ENCODE measurements at places on chromosomes 2 and 18. TPM values are rescaled to one million over a fixed set of nuclear protein-coding genes. Genes with fewer than 3 reads are reported as not detected.

SNED1 gene
- total RNA-seq, result 4.3 TPM

GALR1 gene
- not detected for total RNA-seq

CHST10 gene
- 10.4 TPM for total RNA-seq

ITM2C gene
- 1.9 TPM for total RNA-seq

MAPK4 gene
- total RNA-seq, result not detected

LIPG gene
- 87.9 TPM for total RNA-seq

ADD2 gene
- total RNA-seq, result 15.4 TPM

DSG4 gene
- total RNA-seq, result not detected

VWC2L gene
- not detected for total RNA-seq

MAP2 gene
- total RNA-seq, result 29.4 TPM

DSG2 gene
- 1.3 TPM for total RNA-seq

CDH2 gene
- total RNA-seq, result 16.9 TPM

CROCC2 gene
- total RNA-seq, result not detected

CAPN13 gene
- total RNA-seq, result not detected

B3GNT7 gene
- total RNA-seq, result 1.3 TPM

CCDC102B gene
- total RNA-seq, result 0.49 TPM

CRACDL gene
- total RNA-seq, result 13.3 TPM

GPAT2 gene
- total RNA-seq, result 7.6 TPM

PLEK gene
- not detected for total RNA-seq

TOGARAM2 gene
- total RNA-seq, result not detected

LYPD6 gene
- total RNA-seq, result 3.9 TPM

DYNAP gene
- total RNA-seq, result not detected

STAT1 gene
- total RNA-seq, result 78.5 TPM

CCDC85A gene
- 12.7 TPM for total RNA-seq

VIL1 gene
- not detected for total RNA-seq

FNDC4 gene
- 20.3 TPM for total RNA-seq

ANO7 gene
- 1.1 TPM for total RNA-seq

DCDC2C gene
- 0.60 TPM for total RNA-seq

AMER3 gene
- total RNA-seq, result not detected

C2orf80 gene
- total RNA-seq, result not detected

CYP26B1 gene
- total RNA-seq, result 19.7 TPM

ALLC gene
- total RNA-seq, result not detected

ZSWIM2 gene
- total RNA-seq, result not detected

RPIA gene
- total RNA-seq, result 9.9 TPM

KIAA2012 gene
- not detected for total RNA-seq

GDF7 gene
- 0.10 TPM for total RNA-seq

CRYBA2 gene
- total RNA-seq, result not detected

UGT1A5 gene
- not detected for total RNA-seq

TMEM200C gene
- total RNA-seq, result not detected

FAM110C gene
- not detected for total RNA-seq

SOX11 gene
- total RNA-seq, result not detected

RGPD3 gene
- total RNA-seq, result 0.13 TPM

PAX8 gene
- 2.1 TPM for total RNA-seq

CERKL gene
- not detected for total RNA-seq

HRH4 gene
- total RNA-seq, result not detected

ATP6V1C2 gene
- total RNA-seq, result not detected

ZBTB7C gene
- not detected for total RNA-seq
